ENCODE measurements at places on chromosomes 16 and 17.

DNA sequence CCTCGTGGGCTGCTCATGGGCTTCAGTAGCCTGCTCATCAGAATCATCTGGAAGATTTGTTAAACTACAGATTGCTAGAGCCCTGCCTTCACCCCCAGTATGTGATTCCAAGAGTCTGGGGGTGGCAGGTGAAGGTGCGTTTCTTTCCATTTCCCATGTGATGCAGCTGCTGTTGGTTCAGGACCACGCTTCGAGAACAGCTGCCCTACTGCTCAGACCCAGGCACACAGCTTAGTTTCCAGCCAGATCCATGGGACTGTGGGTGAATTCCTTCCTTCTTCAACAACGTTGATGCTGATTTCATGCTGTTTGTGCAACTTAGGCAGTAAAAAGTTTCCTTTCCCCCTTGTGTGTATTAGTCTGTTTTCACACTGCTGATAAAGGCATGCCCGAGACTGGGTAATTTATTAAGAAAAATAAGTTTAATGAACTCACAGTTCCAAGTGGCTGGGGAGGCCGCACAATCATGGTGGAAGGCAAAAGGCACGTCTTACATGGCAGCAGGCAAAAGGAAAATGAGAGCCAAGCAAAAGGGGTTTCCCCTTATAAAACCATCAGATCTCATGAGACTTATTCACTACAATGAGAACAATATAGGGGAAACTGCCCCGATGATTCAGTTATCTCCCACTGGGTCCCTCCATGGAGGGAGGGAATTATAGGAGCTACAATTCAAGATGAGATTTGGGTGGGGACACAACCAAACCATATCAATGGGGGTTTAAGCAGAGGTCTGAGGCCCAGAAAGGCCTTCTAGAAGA, 159.2 kb downstream of the XYLT1 start:
- no peak for DNase-seq

- no peak for DNase-seq
Observed at GRCh38 chr17:73489333-73489732, 154.9 kb downstream of the SDK2 start.

- DNase-seq = no peak
Observed at GRCh38 chr17:18262111-18262510, 1.6 kb downstream of the MIEF2 start.

- no peak for DNase-seq
Observed at GRCh38 chr17:74831444-74832146, 28.1 kb downstream of the GRIN2C start.

GRCh38 chr16:89957216-89957785, 8.7 kb downstream of the DEF8 start:
- no peak for DNase-seq

DNA sequence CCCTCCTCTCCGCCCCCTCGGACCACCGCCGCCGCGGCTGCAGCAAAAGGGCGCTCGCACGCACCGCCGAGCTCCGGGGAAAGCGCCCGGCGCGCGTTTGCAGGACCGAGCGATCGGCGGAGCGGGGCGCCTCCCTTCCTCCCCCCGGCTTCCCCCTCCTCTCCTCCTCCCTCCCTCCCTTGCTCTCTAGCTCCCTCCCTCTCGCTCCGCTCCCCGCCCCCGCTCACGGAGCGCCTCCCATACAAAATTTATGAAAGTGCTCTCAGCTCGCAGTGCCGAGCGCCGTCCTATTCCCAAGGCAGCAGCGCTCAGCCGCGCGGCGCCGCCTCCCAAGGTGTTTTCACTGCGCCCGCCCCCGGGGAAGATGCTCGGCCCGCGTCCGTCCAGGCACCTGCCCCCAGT, at the start of gene RTN4RL1:
Gene RTN4RL1 (minus strand): TSS at position 115 of the 402 bp plus-strand sequence. CDS start 469 bp downstream, outside the sequence.
- peak; percentile 78 for DNase-seq

GRCh38 chr17:44608727-44609435, 47.4 kb upstream of the MEIOC start:
- DNase-seq = no peak

DNA sequence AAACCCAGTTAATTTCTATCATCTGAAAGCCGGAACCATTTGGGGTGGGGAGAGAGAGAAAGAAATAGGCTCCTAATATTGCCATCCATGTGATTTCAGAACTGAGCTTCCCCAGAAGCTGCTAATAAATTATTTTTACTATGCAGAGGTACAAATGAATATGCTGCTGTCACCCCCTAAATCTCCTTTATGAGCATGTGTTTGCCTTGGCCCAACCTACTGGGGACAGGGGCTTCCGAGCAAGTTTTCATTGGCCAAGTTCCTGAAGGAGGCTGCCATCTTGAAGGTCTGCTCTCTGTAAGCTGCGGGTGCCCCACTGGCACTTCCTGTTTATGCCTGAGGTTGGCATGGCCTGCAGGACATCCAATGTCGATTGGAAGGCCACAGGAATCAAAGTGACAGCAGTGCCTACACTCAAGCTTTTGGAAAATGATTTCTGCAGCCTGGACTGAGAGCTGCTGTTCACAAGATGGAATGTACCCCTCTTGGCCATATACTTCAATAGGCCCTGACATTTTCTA, 194.7 kb downstream of the XYLT1 start:
- DNase-seq = no peak

- no peak for DNase-seq
Observed at GRCh38 chr17:64399071-64399766, 8.6 kb upstream of the PECAM1 start.

DNA sequence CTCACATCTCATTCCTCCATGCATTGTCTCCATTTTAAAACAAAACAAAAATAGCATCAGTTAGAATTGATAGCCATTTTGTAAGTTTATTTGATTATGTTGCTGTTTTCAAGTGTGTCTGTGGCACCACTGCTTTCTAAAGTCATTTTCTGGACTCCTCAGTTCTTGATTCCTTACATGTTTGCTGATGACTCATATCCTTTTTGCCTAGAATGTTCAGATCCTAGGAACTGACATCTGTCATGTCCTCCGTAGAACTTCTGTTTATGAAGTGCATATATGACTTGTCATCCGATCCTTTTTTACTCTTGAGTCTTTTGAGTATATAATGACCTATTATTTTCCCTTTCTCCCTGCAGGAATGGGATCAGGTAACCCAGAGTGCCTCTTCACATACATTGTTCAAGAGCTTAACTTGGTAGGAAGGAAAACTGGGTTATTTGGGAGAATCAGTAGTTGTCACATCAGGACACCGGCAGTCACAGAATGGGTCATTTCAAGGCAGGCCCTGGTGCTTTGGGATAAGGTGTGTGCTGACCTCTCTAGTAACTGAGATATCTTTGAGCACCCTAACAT, 69.2 kb downstream of the MAP2K4 start:
- no peak for DNase-seq

DNA sequence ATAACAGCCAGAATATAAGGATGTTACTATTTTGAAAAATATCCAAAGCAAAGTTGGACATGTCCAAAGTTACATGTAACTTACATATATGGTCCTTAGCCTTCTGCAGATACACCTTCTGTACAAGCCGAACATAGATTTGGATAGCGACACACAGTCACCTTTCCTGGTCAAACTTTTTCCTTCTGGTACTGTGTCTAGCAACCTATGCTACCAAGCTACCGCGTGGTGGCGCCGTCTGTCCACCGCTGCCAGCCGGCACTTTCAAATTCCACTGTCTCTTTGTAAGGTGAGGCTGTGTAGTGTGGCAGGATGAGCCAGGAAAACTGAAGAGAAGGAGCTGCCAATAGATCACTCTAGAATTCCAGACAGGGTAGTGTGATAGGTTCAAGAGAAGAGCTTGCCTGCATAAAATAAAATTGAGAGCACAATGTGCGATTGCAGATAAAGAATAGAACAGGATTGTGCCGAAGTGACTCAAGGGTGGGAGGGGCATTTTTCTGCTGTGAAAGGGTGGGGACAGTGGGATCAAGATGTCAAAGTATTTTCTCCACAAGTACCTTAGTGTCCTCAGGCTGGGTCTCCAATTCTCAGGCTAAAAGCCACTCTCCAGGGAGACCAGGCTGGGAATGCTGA, 366.9 kb downstream of the SLC39A11 start:
- DNase-seq = peak; percentile 55

DNA sequence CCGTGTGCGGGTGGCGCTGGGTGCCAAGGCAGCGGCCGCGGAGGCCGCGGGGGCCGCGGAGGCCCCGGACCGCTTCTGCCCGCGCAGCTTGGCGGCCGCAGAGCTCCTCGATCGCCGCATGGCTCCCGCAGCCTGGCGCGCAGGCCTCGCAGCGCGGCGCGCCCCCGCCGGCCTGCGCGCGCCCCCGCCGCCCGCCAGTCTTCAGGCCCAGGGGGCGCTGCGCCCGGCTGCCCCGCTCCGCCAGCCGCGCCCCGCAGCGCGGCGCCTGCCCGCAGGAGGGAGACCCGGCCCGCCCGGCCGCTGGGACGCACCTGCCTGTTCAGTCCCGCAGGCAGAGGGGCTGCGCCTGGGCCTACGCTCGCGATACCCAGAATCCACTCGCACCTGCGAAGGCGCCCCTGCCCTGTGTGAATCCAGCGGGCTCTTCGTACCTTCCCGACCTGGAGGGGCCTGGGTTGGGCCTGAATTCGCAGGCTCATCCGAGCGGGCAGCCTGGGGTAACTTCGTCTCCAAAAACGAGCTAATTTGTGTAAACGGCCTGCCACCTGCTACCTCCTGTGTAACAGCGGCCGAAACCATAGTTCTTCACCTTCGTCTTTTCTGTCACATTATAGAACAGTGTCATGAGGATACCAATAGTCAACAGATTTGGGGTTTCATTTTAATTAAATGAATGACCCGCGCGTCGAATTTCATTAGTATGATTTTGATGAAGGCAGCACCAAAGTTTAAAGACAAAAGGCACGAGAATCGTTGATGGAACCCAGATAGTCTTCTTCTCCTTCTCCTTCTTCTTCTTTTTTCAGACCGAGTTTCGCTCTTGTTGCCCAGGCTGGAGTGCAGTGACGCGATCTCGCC, at the start of gene CENPV:
Gene CENPV (minus strand): TSS at position 153 of the 858 bp plus-strand sequence. CDS start 33 bp downstream, at position 120.
- peak; percentile 87 for DNase-seq

DNA sequence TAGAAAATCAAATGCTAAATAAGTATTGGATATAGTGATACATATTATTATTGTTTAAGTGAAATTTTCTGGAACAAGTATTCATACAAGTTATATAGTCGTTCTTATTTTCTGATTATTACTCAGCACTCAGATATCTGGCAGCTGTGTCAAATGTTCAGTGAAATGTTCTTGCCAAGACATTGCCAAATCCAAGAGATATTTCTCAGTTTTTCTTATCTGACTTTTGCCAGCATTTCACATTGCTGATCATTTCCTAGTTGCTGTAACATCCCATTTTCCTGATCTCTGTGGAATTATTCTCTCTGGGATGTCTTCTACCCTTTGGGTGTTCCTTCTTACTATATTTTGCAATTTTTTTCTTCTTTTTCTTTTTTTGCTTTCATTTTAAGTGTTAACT, 262.3 kb downstream of the KIF2B start:
- DNase-seq = no peak

DNA sequence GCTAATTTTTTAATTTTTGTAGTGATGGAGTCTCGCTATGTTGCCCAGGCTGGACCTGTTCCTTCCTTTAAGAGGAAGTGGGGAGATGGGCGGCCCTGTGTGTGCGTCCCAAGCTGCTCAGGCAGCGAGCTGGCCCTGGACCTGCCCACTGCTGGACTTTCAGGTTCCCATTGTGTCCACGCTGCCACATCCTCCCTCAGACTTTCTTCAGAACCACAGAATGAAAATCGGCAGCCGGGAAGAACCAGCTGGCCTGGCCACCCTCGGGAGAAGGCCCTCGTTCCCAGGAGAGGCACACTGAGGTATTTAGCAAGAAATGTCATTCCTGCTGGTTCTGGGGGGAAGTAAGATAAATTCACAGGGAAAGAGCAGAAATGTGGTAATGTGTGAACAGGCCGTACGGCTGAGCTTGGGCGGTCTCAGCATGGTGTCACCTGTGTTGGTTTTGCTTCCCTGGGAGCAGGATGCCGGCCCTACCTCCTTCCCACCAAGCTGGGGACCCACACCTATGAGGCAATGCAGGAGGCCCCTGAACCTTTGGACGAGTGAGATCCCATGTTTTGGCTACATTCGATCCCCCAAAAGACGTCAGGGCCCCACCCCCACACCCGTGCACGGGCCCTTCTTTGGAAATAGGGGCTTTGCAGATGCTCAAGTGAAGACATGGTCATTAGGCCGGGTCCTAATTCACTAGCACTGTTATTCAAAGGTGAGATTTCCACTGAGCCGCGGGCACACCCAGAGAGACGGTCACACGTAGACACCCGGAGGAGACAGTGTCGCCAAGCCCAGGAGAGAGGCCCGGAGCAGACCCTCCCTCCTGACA, 35.9 kb upstream of the ZNF469 start:
- DNase-seq = no peak

DNA sequence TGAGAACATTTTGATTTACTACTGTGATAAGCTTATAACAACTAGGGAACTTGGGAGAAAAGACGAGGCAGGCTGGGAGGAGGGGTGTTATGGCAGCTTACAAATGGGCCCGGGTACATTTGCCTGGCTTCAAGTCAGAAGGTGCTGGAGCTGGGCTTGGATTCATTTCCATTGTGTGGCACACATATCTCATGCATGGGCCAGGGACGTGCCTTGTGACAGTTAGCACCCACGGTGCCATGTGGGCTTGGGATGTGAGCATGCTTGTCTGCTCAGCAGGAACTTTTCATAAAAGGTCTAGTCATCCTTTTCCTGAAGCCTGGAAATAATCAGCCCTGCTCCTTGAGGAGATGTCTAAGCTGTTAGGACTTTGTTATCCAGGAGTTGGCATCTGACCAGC, 572.2 kb downstream of the CDH13 start:
- no peak for DNase-seq

DNA sequence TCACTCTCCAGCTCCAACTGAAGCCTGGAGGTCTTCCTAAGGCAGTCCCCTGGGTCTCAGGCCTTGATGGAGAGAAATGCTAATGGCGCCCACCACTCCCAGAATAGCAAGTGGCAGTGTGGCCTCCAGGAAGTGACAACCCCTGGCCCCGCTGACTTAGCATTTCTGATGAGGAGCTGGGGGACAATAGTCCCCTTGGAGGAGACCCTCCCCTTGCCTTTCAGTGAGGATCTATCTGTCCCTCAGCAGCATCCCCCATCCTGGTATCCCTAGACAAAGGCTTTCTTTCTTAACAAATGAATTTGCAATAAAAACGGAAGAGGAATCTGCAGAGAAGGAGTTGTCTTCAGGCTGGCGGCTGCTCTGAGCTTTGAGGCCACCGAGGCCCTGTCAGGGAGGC, 68.8 kb downstream of the LITAF start:
- no peak for DNase-seq

- DNase-seq = no peak
Observed at GRCh38 chr17:81404558-81405165, 9.4 kb downstream of the BAHCC1 start.

DNA sequence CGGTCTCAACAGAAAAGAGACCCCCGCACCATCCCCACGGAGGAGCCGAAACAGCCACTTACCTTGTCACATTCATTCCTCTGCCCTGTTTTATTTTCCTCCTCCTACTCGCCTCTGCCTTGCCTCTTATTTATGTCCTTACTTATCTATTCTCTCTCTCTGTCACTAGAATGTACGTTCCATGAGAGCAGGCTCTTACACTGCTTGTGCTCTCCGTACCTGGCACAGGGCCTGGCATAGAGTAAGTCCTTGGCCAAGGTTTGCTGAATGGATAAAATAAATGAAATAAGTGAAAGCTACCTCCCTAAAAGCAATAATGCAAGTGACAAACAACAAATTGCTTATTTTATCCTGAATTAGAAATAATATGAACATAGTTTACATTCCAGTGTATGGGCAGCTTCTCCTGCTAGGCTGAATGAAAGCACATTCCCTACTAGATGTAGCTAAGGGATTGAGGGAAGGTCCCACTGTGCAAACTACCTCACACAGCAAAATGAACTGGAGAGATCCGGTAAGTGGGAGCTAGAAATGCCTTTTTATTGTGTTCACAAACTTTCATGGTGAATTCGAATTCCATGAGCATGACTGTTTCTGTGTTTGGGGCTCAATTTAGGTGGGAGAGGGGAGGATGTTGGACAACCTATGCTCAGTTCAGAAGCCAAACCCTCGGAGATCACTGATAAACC, 173.1 kb downstream of the PARN start:
- no peak for DNase-seq

Data from GM13976 (cell line).